ENCODE measurements at places on chromosomes 12 and 14.

DNA sequence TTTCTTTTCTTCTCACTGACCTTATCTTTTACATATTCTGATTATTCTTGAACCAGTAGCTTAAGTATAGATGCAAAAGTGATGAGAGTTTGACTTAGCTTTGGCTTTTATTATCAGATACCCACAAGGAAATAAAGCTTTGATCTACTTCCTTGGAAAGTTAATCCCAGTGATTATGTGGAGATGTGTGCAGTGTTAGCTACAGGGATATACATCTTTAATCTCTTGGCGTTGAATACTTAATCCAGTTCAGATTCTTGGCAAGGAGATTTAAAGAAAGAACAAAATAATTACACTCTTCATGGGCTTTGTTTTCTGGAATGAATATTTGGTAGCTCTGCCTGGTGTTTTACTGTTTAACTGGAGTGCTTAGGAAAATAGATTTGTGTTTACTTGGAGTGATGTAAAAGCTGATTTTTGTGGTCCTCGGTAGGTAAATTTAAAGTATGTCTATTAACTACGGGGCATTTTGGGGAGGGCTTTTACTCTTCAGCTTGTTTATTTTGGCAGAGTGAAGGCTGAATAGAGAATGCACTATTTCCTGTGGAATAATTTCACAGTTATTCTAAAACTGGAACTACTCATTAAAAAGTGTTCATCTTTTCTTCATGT, 150.1 kb upstream of the LRIG3 start:
- no peak overlapping the region for H3K27ac ChIP-seq
- no peaks in the 10 kb centered on the region for H3K27me3 ChIP-seq
- no peak overlapping the region for H3K4me3 ChIP-seq
- H3K4me1 ChIP-seq, result peaks cover 13% of the 10 kb centered on the region

DNA sequence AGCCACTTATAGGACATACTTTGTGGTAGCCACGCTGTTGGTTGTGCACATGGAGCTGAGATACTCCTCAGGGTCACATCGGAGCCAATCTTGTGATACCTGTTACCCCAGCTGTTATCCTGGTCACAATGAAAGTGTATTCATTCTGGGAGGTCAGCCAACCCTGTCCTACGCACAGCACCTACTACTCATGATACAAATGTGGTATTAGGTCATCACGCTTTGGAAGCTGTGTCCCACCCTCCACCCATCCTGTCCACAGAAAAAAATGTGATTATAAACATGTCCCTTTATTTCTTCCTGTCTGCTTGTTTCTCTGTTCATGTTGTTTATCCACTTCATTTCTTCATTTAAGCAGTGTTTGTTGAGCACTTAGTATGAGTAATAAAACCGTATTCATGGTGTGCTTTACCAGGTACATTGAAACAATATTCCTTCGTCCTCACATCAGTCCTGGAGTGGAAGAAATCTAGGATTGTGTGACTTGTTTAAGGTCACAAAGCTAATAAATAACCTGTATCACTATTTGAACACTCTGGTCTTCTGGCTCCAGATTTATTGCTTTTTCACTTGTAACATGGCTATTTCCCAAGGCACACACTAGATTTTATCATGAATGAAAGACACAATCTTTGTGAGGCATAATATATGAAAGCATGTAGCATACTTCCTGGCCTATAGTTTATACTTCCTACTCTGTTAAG, 73.1 kb downstream of the DERA start:
- H3K4me1 ChIP-seq, result 0 out of 2 replicates have a peak, but pooled peaks cover 4% of the 10 kb centered on the region
- no peak overlapping the region for H3K27ac ChIP-seq
- no peak overlapping the region for H3K4me3 ChIP-seq
- no peaks in the 10 kb centered on the region for H3K36me3 ChIP-seq
- H3K27me3 ChIP-seq, result no peaks in the 10 kb centered on the region
- no peak for DNase-seq

DNA sequence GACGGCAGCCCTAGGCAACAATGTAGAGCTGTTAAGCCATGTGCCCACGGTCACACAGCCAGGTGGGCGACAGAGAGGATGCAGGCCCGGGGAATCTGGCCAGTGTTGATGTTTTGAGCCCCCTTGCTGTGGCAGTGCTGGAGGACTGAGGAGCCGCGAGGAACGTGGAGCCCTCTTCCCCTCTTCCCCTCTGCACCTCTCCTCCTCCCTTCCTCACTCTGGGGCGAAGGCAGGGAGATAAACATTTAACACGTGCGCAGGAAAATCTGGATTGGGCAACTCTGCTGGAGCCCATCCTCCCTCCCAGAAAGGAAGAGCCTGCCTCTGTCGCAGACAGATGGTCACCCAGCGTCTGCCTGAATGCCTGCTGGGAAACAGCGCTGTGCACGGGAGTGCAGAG, 376.8 kb downstream of the FUT8 start:
- H3K27ac ChIP-seq, result no peak overlapping the region
- H3K27me3 ChIP-seq, result no peaks in the 10 kb centered on the region
- DNase-seq, result no peak
- H3K4me3 ChIP-seq, result no peak overlapping the region
- H3K36me3 ChIP-seq, result no peaks in the 10 kb centered on the region
- no peaks in the 10 kb centered on the region for H3K4me1 ChIP-seq

DNA sequence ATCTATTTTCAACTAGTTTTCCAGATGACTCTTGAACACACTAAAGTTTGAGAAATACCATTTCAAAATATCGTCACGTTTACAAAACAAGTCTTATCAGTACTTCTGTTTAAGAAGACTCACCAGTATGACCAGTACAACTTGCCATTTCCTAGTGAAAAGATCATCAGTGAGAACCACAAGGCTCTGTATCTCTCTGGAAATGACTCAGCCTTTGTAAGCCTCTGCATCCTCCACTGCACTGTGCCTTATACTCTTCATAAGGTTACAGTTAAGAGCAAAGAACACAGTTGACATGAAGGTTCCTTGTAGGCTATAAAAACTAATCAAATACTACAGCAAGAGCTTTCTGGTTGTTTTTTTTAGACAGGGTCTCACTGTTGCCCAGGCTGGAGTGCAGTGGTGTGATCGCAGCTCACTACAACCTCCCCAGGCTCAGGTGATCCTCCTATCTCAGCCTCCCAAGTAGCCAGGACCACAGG, 5.7 kb upstream of the VTI1B start:
- no peak overlapping the region for H3K4me3 ChIP-seq
- no peak for DNase-seq
- no peaks in the 10 kb centered on the region for H3K36me3 ChIP-seq
- H3K27ac ChIP-seq, result no peak overlapping the region

DNA sequence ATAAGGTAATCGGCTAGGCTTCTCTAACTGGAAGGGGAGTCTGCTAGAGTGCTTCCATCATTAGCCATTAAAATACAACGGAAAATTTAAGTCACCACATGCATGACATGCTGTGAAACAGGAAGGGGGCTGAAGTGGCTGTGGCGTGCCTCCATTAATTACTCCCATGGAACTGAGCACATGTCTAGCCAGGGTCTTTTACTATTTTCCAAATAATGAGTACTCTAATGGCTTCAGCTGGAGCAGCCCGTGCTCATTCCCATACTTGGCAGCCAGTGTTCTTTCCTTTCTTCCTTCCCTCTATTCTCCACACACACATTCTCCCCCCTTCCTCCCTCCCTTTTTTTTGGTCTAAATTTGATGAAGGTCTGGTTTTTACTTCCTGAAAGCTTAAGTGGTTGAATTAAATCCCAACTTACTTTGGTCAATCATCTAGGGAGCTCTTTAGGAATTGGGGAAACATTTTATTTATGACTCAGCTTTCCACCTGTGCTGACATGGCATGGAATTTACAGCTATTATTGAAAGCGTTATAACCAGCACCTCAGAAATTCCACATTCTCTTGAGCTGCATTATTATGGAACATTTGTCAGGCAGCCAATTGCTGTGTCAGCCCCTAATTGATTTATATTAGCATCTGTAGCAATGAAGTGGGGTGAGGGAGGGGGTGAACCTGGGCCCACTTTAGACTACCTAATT, 72.3 kb downstream of the LRIG3 start:
- no peak overlapping the region for H3K4me3 ChIP-seq
- H3K4me1 ChIP-seq, result no peaks in the 10 kb centered on the region
- no peaks in the 10 kb centered on the region for H3K36me3 ChIP-seq
- no peaks in the 10 kb centered on the region for H3K27me3 ChIP-seq
- DNase-seq, result no peak

GRCh38 chr14:49615776-49616175, 4.7 kb downstream of the RPL36AL start:
- H3K36me3 ChIP-seq, result no peaks in the 10 kb centered on the region
- no peaks in the 10 kb centered on the region for H3K27me3 ChIP-seq
- no peak overlapping the region for H3K27ac ChIP-seq
- no peak overlapping the region for H3K4me3 ChIP-seq

- H3K27me3 ChIP-seq, result no peaks in the 10 kb centered on the region
- no peak overlapping the region for H3K4me3 ChIP-seq
- peak overlapping the region; percentile 65 for H3K27ac ChIP-seq
- H3K36me3 ChIP-seq, result no peaks in the 10 kb centered on the region
- H3K4me1 ChIP-seq, result peaks cover 18% of the 10 kb centered on the region
- peak; percentile 44 for DNase-seq
These were observed 76.9 kb downstream of the ESR2 start for GRCh38 chr14:64217308-64217707.

GRCh38 chr12:107929436-107929835, 154.9 kb downstream of the ASCL4 start:
- H3K4me3 ChIP-seq, result no peak overlapping the region
- no peaks in the 10 kb centered on the region for H3K27me3 ChIP-seq
- no peaks in the 10 kb centered on the region for H3K36me3 ChIP-seq
- H3K4me1 ChIP-seq, result peaks cover 14% of the 10 kb centered on the region
- DNase-seq, result no peak

DNA sequence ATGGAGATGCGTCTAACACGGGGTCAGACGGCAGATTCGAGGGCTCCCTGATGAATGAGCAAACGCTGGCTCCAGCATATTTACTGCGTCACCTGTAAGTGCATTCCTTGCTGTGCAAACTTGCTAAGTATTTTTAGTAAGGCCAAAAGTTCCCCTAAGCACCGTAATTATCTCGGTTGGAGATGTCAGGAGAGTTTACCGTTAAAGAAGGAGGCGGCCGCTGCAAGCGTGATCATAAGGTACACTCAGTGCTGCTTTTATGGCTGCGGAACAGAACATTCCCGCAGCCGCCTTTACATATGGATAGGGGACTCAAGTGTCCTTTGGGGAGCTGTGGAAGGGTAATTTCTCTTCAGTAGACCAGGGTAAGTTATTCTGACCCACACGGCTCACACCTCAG, 175.6 kb downstream of the GLT1D1 start:
- H3K36me3 ChIP-seq, result no peaks in the 10 kb centered on the region
- no peak overlapping the region for H3K4me3 ChIP-seq
- no peaks in the 10 kb centered on the region for H3K4me1 ChIP-seq

GRCh38 chr14:24895622-24896021, 154.3 kb downstream of the STXBP6 start:
- no peaks in the 10 kb centered on the region for H3K27me3 ChIP-seq
- no peak overlapping the region for H3K27ac ChIP-seq
- H3K36me3 ChIP-seq, result no peaks in the 10 kb centered on the region

DNA sequence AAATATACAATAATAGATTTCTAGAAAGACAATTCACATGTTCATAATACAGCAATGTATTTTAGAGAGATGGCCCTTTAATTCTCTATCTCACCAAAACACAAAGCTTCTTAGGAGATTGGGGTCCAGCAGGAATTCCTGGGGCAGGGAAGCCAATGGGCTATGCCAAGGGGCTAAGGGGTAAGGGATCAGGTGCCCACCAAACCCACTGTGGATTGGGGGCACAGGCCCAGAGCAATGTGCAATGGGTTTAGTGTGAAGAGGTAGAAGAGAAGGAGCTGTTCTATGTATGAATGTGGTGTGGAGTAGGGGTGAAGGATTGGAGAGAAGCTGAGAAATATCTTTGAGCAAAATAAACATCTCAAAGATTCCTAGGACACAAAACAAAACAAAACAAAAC, 2.6 kb downstream of the HOXC13 start:
- no peak overlapping the region for H3K4me3 ChIP-seq
- no peak overlapping the region for H3K27ac ChIP-seq
- H3K4me1 ChIP-seq, result no peaks in the 10 kb centered on the region
- H3K36me3 ChIP-seq, result no peaks in the 10 kb centered on the region
- no peak for DNase-seq
- peaks cover 94% of the 10 kb centered on the region for H3K27me3 ChIP-seq

- no peak for DNase-seq
- no peak overlapping the region for H3K4me3 ChIP-seq
- H3K36me3 ChIP-seq, result no peaks in the 10 kb centered on the region
These were observed 1.9 kb upstream of the MYF5 start for GRCh38 chr12:80714846-80715245.

DNA sequence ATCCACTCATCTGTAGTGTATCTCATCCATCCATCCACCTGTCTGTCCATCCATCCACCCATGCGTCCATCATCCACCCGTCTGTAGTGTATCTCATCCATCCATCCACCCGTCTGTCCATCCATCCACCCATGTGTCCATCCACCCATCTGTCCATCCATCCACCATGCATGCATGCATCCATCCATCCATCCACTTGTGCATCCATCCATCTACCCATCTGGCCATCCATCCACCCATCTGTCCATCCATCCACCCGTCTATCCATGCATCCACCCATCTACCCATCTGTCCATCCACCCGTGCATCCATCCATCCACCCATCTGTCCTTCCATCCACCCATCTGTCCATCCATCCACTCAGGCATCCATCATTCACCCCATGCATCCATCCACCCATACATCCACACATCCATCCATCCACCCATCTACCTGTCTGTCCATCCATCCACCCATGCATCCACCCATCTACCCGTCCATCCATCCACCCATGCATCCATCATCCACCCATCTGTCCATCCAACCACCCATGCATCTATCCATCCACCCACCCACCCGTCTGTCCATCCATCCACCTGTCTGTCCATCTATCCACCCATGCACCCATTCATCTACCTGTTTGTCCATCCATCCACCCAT, 28.5 kb downstream of the FBRSL1 start:
- H3K4me1 ChIP-seq, result no peaks in the 10 kb centered on the region
- no peak overlapping the region for H3K27ac ChIP-seq
- H3K27me3 ChIP-seq, result no peaks in the 10 kb centered on the region
- DNase-seq, result no peak
- H3K36me3 ChIP-seq, result no peaks in the 10 kb centered on the region
- H3K4me3 ChIP-seq, result no peak overlapping the region

Measured in MM.1S (cell line).